ENCODE measurements at places on chromosomes 6 and 20.

- DNase-seq: peak; percentile 12
These were observed 247.3 kb upstream of the PDE10A start for GRCh38 chr6:165910184-165910966.

DNA sequence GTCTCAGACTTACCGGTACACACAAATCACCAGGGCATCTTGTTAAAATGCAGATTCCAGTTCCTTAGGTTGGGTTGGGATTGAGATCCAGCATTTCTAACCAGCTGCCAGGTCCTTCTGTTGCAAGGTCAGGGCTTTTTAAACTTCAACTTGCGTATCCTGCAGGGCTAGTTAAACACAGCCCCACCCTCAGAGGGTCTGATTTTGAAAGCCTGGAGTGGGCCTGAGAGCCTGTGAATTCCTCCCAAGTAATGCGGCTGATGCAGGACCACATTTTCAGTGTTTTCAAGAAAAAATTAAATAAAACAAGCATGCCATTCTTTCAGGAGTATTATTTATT lies 65.3 kb downstream of the MKKS start:
- DNase-seq: no peak

DNA sequence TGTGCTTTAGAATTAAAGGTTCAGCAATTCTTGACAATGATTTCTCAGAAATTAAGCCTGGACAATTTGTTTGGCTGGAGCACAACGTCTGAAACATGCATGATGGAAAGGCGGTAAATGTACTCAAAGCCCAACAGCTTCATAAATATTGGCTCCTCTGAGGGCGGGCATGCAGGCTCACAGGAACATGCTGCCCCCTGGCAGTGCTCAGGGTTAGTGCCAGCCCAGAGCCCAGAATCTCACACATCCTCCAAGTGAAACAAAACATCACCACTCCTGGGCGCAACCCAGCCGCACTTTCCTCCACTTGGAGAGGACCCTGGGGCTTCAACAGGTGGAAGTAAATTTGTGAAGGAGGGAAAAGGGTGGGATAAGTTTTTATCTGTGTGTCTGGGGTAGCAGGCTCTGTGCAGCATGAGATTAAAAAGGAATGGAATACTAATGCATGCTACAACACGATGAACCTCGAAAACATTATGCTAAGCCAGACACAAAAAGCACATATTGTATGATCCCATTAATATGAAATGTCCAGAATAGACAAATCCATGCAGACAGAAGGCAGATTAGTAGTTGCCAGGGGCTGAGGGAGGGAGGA lies 54.1 kb upstream of the PTPRT start:
- no peak for DNase-seq

DNA sequence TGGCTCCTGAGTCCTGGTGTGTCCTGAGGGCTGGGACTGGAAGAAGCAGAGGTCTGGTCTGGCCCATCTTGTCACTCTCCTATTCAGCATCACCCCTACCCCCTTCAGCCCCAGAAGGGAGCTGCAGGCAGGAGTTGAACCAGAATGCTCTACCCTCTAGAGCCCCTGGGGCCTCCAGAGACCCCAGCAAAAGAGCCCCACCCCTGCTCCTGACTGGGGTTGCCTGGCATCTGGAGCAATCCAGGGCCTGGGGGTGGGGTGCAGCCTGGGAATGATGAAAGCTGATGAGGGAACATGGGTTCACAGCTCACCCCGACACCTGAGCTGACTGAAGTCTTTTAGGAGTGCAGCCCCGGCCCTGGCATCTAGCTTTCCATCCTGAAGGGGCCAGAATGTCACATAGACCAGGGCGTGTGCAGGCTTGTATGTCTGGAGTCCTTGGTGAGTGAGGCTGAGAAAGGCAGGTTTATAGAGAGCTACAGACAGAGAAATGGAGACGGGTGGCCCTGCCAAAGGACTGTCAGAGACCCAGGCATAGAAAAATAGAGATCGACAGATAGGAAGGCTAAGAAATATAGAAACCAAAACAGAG lies 12.2 kb downstream of the FGD2 start:
- DNase-seq: no peak

GRCh38 chr6:69627625-69628024 lies 169.2 kb downstream of the LMBRD1 start:
- no peak for DNase-seq

DNA sequence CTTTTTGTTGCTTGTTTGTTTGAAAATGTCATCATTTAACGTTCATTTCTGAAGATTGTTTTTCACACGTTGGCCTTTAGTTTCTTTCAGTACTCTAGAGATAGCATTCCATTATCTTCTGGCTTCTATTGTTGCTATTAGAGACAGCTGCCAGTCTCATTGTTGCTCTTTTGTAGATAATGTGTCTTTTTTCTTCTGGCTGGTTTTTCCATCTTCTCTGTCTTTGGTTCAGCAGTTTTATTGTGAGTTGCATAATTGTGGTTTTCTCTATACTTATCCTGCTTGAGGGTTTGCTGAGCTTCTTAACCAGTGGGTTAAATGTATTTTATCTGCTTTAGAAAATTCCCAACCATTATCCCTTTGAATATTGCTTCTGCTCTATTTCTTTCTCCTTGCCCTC lies 23.2 kb upstream of the AIG1 start:
- DNase-seq: no peak

DNA sequence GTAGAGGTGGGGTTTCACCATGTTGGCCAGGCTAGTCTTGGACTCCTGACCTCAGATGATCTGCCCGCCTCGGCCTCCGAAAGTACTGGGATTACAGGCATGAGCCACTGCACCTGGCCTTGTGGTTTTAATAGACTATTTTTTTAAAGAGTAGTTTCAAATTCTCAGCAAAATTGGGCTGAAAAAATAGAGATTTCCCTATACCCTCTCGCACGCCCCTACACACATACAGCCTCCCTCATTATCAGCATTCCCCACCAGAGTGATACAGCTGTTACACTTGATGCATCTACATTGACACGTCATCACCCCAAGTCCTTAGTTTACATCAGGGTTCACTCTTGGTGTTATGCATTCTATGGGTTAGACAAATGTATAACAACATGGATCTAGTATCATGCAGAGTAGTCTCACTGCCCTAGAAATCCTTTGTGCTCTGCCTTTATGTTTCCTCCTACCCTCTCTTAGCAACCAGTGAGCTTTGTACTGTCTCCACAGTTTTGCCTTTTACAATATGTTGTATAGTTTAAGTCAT lies 103.6 kb downstream of the CDYL start:
- no peak for DNase-seq

DNA sequence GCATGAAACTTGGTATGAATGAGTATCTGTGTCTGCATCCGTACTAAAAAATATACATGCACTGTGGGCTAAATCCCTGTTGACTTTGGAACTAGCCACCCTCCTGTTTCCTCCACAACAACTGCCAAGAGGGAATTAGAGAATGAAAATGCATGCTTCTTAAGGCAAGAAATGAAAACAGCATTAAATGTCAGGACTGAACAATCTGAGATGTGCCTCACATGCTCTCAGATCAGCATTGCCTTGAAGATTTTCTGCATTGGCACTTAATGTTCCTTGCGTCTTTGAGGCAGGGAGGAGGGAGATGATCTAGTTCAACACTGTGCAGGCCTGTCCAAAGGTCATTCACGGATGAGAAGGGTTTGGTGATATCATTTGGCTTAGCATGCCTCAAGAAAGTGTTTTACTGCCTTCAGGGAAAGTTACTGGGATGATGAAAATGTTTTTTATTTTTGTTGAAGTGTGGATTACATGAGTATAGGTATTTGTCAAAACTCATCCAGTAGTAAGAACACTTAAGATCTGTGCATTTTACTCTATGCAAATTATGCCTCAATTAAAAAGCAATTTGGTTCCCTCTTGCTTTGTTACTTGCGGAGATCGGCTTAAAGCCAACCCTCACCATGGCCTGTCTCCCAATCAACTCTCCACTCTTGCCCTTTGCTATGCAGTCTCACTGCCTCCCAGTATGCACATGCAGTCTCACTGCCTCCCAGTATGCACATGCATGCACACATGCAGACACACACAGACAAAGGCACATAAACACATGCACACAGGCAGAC lies 47.5 kb upstream of the RIN2 start:
- peak; percentile 51 for DNase-seq

DNA sequence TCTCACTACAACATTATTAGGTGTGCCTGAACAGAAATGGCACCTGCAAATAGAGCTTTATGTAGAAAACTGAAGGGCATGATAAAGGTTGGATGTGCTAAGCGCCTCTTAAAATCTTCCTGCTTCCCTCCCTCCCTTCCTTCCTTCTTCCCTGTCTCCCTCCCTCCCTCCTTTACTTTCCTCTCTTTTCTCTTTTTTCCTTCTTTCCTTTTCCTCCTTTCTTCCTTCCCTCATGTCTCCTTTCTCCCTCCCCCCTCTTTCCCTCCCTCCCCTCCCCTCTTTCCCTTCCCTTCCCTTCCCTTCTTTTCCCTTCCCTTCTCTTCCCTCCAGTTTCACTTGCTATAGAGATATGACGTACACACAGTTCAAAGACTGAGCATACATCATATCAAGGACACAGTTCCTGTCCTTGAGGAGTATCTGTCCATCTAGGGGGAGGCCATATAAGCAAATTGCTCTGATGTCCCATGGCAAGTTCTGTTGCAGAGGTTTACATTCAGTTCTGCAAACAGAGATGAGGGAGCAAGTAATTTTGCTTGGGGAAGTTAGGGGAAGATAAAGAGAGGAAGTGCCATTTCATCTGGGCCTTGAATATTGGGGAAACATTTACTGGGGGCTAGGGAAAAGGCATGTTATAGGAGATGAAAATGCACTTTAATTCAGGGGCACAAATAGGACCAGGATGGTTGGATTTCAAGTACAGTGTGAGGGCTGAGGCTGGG lies 79.0 kb upstream of the EEF1E1 start:
- no peak for DNase-seq

- DNase-seq: no peak
These were observed 164.0 kb downstream of the FOXC1 start for GRCh38 chr6:1773700-1774099.

- no peak for DNase-seq
These were observed 74.8 kb upstream of the BMP2 start for GRCh38 chr20:6692566-6693173.

- DNase-seq: no peak
These were observed at the start of gene HLA-DRB5 for GRCh38 chr6:32529697-32530430. Gene HLA-DRB5, minus strand, starts transcription at chr6:32530287. Its CDS starts 63 bp downstream, at chr6:32530224.

GRCh38 chr6:119436583-119436982 lies 87.0 kb upstream of the MAN1A1 start:
- no peak for DNase-seq

- no peak for DNase-seq
These were observed 23.4 kb downstream of the SIRPA start for GRCh38 chr20:1918491-1919165.

DNA sequence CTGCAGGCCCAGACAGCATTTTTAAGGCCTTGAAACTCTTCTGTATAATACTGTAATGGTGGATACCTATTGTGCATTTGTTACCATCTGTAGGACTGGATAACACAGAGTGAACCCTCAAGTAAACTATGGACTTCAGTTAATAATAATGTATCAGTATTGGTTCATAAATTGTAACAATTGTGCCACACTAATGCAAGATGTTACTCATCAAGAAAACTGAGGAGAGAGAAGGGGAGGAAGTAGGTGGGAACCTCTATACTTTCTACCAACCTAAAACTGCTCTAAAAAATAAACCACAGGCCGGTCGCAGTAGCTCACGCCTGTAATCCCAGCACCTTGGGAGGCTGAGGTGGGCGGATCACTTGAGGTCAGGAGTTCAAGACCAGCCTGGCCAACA lies 10.8 kb downstream of the MAPK13 start:
- no peak for DNase-seq

- no peak for DNase-seq
These were observed 191.4 kb downstream of the REV3L start for GRCh38 chr6:111291336-111292259.

DNA sequence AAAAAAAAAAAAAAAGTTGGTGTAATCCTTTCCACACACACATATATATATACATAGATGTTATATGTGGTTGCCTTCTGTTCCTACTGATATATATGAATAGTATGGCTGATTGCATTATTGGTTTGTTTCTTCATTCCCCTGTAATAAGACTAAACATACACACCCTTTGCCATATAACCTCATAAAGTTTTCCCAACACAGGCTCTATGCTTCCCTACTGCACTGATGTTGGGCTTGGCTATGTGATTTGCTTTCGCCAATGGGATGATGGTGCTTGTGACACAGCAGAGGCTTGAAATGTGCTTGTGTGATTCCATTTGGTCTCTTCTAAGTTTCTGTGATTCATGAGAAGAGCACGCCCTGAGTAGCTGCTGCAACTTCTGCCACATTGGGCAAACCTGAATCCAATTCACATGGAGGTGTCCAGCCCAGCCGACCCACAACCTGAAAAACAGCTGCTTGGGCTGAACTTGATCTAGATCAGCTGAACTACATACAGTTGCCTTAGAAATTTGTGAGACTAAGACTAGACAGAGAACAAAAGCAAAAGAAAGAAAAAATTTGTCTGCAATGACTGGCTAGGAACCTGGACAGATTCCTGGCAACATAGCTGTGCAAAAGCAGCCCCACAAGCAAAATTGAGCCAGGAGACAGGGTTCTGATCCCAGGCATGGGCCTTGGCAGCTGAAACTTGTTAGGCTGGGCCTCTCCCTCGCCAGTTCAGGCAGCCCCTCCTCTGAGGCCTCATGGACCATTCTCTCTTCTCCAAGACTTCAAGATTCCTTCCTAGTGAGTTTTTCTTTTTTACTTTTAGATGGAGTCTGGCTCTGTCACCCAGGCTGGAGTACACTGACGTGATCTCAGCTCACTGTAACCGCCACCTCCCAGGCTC lies 13.4 kb upstream of the TBC1D20 start:
- no peak for DNase-seq

DNA sequence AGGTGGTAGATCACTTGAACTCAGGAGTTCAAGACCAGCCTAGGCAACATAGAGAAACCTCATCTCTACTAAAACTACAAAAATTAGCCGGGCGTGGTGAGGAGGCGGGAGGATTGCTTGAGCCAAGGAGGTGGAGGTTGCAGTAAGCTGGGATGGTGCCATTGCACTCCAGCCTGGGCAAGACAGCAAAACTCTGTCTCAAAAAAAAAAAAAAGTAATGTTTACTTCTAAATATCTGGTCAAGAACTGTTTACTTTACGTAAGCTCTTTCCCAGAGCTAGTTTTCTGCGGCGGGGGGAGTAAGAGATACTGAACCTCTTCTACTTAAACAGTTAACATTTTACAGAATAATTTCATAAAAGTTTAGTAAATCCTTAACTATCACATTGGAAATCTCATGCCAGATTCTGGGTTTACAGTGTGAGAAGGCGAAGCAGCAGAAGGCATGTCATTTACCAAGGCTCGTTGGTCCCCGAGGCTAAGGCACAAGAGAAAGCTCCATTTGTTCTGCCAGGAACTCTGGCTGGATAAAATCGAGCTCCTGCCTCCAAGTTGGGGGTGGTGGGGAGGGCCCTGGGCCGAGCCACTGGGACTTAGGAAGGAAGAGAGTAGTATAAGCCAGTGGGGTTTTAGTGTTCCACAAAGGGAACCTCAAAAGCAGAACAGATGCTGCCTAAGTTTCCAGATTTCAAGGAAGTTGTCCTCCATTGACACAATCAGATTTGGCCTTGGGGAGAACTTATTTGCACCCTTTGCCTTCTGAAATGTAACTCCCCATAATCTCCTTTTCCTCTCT lies 41.7 kb downstream of the ARFGEF2 start:
- no peak for DNase-seq

DNA sequence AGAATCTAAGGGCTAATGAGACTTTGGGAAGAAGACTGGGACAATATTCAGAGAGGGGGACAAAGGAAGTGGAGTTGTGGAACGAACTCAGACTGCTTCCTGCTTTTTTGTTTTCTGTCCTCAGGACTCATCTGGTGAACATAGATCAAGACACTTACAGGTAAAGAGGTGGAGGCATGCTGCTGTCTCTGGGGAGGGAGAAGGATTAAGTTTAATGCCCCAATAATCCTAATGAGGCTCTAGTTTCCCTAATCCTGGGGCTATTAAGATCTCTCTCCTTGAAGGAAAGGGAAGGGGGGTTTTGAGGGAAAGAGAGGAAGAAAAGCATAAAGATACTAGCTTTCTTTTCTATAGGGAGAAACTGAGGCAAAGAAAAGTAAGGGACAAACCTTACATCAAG lies 4.6 kb downstream of the MSH5 start:
- DNase-seq: no peak

Data from fibroblast of skin of scalp (primary cell).